ENCODE measurements at places on chromosomes 2 and 18.
A peak's percentile ranks its signal among the peaks of the same experiment; 100 is the strongest.

DNA sequence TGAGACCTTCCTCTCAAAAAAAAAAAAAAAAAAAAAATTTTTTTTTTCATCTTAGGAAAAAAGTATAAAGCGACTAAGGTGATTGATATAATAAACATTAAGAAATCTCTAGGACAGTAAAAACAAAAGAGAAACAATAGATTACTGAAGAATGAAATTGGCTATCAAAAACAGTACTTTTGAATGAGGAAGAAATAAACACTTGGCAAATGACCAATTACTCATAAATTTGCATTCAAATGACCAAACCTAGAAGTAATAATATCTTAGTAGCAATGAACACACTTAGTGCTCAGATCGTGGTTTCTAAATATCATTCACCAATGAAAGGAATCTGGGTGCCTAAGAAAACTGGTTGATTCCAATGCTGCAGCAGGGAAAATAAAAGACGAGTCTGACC, 10.3 kb upstream of the SCRN3 start:
- DNase-seq: no peak

DNA sequence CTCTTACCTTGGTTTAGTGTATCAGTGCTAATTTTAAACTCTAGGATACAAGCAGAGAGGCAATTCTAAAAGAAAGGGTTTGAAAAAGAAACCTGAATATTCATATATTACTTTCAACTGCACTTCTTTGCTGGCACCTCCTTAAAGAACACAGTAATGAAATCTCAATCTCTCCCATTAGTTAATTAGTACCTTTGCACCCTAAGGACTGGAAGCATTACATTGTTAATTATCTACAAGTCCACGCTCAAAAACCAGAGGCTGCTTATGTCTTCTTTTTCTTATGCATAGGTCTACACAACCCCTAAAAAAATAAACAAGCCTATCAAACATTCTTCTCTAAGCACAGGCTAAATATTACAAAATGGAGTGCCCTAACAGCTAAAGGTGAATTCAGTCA, 20.2 kb downstream of the EPHA4 start:
- no peak for DNase-seq

DNA sequence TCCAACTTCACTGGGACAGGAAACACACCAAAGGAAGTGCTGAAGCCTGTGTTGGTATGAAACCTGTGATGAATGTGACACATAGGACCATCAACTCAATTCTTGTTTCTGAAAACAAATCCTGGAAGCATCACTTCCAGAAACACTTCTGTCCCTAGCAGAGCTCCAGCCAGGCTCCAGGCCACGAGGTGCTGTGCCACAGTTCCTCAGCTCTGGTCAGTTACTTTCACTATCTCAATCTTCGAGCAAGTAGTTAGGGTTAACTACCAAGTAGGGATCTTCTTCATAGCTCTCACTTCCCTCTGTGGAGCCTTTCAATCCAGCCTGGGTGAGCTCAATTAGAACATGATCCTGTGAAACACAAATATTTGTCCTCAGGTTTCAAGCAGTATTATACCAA, 3.6 kb upstream of the LCT start:
- DNase-seq: peak; percentile 17

GRCh38 chr2:14998546-14998945, 366.0 kb downstream of the LRATD1 start:
- no peak for DNase-seq

DNA sequence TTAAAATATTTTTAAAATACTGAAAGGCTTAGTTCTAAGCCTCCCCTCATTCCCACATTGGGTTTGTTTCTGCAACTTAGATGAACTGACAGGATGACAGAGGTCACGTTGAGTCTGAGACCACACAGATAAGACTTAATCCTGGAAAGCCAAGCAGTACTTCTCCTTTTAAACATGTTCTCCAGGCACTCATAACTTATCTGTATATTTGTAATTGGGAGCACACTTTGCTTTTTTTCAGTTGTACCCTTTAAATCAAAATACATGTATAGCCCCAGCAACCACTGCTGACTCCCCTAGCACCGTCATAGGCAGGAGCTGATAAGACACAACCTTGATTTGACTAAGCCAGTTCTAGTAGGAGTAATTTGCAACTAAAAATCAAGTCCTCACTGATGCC, 394.8 kb downstream of the PID1 start:
- no peak for DNase-seq

- no peak for DNase-seq
Observed at GRCh38 chr2:238069021-238069709, 8.4 kb downstream of the SCLY start.

GRCh38 chr2:161415987-161416707, at the start of gene TBR1:
TBR1 (plus strand) TSS chr2:161416297; CDS start chr2:161416411, 114 bp downstream.
- DNase-seq: no peak

DNA sequence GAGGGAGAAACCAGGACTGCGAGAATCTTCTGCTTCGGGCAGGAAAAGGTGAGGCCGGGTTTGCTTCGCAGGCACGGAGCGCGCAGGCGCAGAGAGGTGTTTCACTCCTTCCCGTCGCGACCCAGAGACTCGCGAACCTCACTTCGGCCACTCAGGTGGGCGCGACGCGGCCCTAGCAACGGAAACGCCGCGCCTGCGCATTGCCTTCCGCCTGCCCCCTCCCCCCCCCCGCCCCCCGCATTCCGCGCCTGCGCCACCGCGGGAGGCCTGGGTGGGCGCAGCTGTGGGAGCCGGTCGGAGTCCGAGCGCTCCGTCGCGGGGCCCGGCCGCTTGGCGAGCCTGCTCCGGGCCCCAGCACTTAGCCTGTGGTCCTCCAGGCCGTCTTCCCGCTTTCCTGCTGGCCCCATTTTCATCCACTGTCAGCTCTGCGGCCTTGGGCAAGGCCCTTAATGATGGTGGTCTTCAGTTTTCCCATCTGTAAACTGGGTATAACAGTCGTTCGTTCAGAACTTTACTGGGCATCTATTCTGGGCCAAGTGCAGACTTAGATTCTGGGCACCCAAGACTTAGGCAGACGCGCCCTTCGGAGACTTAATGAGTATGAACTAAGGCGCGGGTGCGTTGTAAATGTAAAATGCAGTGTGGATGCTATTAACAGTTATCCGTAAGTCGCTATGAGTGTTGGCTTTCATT, 62.1 kb upstream of the ACKR3 start:
- no peak for DNase-seq

- no peak for DNase-seq
Observed at GRCh38 chr2:133975676-133976428, 278.0 kb upstream of the MGAT5 start.

DNA sequence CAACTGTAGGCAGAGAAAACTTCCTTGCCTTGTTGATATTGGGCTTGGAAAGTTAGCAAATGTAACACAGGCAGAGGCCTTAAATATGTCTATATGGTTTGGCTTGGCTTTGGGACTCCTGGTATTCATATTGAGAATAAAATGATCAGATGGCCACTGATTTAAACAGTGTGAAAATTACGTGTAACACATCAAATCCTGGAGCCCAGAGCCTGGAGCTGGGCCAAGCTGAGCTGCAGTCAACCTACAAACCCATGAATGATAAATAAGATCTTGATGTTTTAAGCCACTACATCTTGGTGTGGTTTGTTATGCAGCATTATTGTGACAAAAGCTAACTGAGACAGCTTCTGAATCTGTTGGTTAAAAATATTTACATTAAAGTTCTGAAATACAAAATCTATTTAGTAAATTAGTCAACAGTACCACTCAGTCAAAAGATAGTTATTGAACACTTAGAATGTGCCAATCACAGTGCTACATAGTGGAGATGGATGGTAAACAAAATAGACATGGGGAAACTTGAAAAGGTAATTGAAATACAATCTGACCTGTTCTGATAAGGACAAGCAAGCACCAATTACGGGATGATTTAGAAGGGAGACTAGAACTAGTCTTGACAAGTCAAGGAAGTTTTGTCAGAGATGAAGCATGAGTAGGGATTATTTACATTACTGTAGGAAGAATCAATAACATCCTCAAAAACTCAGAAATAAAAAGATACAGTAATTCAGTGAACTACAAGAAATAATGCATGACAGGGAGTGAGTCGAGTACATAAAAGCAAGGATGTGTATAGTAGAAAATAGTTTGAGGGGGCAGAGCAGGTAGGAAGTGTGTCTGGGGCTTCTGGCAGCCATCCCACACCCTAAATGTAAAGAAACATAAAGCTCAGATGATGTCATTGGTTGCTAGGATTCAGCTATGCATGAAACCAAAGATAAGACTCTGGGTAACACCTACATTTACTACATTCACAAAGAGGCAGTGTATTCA, 157.7 kb downstream of the HNMT start:
- no peak for DNase-seq

DNA sequence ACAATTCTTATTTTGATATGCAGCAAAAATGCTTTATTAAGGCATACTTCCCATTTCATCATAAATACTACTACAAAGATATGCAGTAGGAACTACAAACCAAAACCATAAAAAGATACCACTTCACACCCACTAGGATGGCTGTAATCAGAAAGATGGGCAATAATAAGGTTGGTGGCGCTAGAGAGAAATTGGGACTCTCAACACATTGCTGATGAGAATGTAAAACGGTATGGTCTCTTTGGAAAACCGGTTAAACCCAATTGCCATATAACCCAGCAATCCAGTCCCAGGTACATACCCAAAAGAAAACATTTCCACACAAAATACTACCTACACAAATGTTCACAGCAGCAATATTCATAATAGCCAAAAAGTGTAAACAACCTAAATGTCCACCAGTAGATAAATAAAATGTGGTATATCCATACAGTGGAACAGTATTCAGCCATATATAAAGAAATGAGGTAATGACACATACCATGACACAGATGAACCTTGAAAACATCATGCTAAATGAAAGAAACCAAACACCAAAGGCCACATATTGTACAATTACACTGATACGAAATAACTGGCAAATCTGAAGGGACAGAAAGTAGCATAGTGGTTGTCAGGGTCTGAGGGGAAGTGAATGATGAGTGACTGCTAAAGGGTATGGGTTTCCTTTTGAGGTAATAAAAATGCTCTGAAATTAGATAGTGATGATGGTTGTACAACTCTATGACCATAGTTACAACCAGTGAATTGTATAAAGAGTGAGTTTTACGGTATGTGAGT, 12.7 kb downstream of the SP3 start:
- DNase-seq: no peak

- no peak for DNase-seq
Observed at GRCh38 chr2:84846041-84846663, 34.7 kb downstream of the TRABD2A start.

- no peak for DNase-seq
Observed at GRCh38 chr2:24981411-24982136, 9.8 kb upstream of the DNAJC27 start.

- no peak for DNase-seq
Observed at GRCh38 chr2:11056614-11057013, 98.7 kb upstream of the SLC66A3 start.

DNA sequence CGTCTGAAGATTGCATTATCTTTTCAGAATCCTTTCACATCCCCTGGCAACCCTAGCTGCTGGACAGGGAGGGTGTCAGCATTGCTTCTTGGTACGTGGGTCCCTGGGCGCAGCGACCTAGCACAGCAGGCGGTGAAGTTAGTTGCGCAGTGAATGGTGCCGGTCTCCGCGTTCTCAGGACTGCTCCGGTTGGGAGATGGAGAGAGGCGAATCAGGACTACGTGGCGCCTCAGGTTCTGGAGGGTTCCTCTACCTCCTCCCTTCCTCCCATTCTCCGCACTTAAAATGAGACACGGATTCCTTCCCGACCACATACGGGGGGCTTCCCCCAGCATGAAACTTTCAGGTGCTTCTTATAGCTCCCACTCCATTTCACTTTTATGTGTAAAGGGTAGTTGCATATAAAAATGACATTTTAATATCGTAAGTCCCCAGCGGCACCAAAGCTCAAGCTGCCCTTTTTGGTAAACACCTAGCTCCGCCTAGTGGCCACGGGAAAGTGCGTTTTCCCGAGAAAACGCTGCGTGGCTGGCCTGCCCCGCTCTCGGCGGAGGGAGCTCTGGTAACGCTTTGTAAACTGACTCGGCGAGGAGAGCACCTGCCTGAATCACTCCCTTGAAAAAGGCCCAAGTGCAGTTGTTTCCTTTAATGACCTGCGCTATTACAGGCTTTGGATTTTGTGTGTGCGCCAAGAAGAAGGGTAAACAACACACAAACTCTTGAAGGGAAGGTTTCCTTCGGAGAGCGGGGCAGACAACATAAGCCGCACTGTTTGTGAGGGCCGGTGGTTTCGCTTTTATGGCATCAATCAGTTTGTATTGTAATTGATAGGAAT, 32.9 kb upstream of the INHBB start:
- DNase-seq: peak; percentile 37

GRCh38 chr2:69625078-69625795, 18.3 kb downstream of the AAK1 start:
- no peak for DNase-seq

GRCh38 chr2:190023860-190024259, 38.7 kb downstream of the MSTN start:
- no peak for DNase-seq

DNA sequence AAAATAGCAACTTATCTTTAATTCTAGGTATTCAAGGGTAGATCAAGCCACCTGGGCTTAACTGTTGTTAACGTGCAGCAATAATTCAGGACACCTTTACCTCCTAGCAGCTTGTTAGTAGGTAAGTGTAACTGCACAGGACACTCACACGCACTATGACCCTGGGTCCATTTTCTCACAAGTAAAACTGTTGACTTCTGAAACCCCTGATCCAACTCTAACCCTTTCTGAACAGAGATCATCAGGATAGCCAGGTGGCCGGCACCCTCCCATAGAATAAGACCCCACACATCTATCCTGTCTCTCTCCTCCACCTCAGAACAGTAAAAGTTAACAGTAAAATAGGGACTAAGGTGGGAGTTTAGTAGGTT, 610 bp downstream of the SPC25 start:
- no peak for DNase-seq

DNA sequence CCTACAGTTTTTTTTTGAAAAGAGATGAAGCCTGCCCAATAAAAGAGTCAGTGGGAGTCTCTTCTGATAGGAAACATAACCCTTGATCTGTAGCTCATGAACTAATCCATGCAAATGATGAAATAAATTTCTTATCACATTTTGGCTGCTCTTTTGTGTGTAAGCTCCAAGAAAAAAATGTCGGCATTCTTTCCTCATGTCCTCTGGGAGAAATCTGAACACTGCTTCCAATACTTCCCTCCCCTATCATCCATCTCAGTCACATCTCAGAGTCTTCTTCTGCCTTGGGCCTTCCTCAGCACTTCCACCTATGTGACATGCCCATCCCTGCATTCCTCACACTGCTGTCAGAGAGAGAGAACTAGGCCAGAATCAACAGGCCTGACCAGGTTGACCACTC, 395.7 kb upstream of the ST6GAL2 start:
- no peak for DNase-seq

GRCh38 chr2:63343397-63344109, 244.7 kb downstream of the WDPCP start:
- no peak for DNase-seq

GRCh38 chr2:36670881-36671595, 25.5 kb upstream of the VIT start:
- DNase-seq: no peak

- DNase-seq: no peak
Observed at GRCh38 chr2:186991766-186992417, 142.9 kb upstream of the ZSWIM2 start.

DNA sequence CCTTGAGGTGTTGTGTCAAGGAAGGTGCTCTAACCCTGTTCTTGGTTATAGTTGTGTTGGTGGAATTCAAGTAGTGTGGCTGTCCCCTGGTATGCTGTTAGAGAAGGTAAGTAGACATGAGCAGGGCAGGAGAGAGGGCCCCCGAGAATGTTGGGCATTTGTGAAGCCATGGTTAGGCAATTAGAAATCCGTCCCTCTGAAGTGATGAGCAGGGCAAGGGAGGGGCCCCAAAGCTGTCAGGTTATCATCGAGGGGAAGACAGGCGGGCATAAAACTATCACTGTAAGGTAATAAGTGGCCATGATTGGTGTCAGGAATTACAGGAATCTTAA, 5.2 kb downstream of the XRCC5 start:
- no peak for DNase-seq

- no peak for DNase-seq
Observed at GRCh38 chr2:65156041-65156440, 26.1 kb upstream of the RAB1A start.

Measured in brain pericyte (primary cell).